Cerebellar nuclear complex (tissue), 1 donor: ENCODE measurements at places on chromosomes 6 and 20.
A peak's percentile ranks its signal among the peaks of the same experiment; 100 is the strongest.

DNA sequence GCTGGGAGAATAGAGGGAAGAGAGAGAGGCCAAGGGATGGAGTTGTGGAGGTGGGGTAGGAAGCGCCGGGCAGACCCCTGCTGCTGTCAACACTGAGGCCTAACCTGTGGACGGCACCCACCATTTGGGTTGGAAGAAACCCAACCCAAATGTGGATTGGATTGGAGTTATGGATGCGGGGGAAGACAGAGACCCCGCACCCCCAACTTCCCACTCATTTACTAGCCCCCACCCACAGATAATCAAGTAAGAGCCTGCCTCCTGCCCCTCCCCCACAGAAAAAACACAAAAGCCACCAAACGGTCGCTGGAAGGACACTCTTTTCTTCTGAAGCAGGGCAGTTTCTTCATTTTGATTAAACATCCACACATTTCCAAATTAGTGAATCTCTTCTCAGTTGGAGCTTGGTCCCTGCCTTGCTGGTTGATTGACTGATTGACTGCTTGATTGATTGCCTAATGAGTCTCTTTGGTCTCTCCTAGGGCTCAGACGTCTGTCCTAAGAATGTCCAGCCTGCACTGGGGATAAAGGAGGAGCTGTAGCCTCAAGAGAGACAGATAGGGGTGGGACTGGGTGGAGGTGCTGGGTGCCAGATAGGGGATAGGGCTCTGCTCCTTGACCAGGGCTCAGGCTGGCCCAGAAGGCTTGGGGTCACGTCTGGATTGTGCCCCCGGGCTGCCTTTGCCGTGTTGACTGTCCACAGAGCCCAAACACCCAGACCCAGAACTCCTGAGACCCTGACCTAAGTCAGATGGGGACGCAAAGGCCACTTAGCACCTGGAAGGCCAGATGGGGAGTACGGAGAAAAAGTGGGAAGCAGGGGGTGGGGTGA lies 74.9 kb upstream of the FOXP4 start:
- no peak for DNase-seq

DNA sequence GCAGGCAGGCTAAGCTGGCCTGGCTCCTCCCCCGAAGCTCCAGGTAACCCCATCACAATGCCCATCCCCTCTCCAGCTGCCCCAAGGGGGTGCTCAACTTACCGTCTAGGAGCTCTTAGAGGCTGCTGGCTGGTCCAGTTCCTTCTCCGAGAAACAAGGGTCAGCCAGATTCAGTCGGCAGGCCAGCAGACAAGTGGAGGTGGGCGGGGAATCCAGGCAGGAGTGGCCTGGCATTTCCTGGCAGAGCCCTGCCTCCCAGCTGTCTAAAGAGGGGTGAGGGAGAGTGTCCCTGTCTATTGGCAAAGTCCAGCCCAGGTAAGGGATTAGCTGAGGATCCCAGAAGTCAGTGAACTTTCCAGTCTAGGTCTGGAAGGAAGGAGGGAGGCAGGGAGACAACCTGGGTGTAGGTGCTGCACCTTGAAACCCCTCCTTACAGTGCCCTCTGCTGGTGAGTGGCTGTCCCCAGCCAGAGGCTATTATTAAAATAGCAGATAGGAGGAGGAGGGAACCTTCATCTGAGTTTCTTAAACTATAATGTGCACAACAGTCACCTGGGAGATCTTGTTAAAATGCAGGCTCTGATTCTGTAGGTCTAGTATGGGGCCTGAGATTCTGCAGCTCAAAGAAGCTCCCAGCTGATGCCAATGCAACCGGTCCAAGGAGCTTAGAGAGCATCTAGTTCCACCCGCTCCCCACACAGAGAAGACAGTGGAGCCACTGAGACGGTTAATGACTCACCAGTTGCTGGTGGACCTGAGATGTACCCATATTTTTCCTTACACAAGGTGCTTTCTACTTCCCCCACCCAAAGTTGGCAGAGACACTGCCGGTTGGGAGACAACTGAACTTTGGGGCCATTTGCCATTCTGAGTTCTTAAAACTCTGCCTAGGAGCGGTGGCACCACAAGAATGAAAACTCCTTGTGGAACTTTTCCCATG lies at the start of gene UNC5CL:
UNC5CL (minus strand) TSS at position 162 of the 939 bp plus-strand sequence. CDS start 4,147 bp downstream, outside the sequence.
- DNase-seq, result no peak

DNA sequence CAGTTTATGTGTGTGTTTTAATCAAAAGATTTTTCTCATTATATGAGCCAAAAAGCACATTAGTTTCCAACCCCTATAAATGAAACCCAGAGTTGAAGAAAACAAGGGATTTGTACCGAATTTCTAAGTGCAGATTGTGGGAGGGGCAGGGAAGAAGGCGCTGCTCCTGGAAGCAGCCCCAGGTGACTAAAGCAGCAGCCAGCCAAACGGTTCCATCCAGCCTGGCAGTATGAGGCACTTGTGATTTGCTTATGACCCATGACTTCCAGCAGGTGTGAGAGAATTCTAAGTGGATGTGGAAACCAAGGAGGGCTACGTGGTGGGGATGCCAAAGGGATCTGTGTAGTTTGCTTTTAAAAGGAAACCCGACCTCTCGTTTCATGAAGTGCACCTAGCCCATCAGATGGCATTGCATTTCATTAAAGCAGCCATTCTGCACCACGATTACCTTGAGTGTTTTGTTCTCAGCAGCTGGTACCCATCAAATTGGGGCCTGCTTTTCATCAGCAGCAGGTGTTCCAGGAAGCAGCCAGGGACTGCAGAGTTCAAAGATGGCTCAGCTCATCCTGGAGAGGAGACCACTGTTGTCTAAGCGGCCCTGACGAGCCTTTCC lies 79.1 kb downstream of the DTD1 start:
- DNase-seq, result no peak

GRCh38 chr6:166587631-166588413 lies 1.3 kb upstream of the RAMACL start:
- DNase-seq, result no peak

GRCh38 chr6:106125925-106126435 lies 39.8 kb downstream of the PRDM1 start:
- DNase-seq, result no peak

- no peak for DNase-seq
Measured at GRCh38 chr20:17202030-17202429, 24.8 kb upstream of the PCSK2 start.

DNA sequence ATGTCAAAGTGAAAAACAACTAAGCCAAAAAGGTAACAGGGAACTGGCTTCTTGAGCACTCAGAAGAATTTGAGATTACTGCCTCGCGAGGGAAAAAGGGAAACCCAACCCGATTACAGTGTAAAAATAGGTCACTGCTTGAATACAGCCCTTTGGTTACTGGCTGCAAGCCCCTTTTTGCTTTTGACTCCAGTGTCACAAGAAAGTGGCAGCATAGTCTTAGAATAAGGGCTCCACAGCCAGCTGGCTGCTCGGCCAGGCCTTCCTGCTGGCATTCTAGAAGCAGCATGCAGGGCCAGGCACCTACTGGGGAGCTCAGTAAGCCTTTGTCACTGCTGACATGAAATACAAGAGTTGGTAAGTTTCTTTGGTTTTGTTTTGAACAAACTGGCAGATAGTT lies 83.0 kb downstream of the ZHX3 start:
- peak; percentile 9 for DNase-seq

DNA sequence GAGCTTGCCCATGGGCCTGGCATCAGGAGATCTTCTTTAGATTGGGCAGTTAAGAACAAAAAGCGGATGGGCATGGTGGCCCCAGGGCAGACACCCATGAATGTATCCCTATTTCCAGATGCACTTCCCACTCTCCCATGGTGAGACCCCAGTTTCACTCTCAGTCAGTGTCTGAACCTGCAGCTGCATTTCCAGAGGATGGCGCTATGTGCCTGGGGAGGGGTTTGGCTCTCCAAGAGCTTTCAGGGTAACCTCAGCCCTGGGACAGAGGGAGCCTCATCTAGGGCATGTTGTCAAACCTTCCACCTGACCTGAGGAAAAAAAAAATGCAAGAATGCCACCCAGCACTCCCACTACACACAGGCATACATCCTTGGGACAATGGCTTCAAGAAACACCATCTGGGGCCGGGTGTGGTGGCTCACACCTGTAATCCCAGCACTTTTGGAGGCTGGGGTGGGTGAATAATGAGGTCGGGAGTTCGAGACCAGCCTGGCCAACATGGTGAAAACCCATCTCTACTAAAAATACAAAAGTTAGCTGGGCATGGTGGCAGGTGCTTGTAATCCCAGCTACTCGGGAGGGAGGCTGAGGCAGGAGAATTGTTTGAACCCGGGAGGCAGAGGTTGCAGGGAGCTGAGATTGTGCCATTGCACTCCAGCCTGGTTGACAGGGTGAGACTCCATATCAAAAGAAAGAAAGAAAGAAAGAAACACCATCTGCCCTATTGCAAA lies 1.9 kb downstream of the CST9L start:
- no peak for DNase-seq

- no peak for DNase-seq
Measured at GRCh38 chr6:78538002-78538401, 329.3 kb upstream of the IRAK1BP1 start.

DNA sequence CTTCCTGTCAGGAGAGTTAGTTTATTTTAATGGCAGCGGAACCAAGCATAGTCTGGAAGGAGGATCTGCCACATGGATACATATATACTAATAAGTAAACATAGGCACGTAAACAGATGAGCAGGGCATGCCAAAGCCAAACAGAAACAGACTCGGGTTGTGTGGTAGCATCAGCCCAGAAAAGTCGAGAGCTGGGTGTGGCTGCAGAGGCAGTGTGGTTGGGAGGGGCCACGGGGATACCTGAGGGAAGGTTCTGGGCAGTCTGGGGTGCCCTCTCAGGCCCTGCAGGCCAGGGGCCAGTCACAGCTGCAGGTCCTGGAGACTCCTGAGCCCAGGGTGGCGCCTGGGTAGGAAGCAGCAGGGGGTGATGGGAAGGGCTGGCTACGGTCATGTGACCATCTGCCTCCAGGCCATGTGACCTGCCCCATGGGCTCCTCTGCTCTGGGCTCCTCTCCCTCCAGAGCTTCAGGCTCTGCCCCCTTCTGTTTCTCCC lies 42.8 kb upstream of the MRPS10 start:
- DNase-seq, result no peak
